ENCODE measurements at places on chromosomes 5 and 9.

GRCh38 chr5:21701317-21701716 lies 1151.8 kb downstream of the CDH12 start:
- no peak for DNase-seq

DNA sequence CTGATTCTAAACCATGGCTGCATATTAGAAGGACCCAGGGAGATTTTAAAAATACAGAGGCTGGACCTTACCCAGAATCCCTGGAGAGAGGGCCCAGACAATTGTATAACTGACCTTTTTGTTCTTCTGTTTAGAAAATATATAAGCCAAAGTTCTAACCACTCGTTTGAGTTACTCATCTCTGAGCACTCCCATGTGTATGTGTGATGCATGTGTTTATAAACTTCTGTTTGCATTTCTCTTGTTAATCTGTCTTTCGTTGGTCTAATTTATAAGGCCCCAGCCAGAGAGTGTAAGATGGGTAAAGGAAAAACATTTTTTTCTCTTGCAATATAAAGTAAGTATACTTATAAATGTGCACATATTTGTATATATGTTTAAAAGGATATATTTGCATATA lies 443.9 kb downstream of the ZNF608 start:
- no peak for DNase-seq

DNA sequence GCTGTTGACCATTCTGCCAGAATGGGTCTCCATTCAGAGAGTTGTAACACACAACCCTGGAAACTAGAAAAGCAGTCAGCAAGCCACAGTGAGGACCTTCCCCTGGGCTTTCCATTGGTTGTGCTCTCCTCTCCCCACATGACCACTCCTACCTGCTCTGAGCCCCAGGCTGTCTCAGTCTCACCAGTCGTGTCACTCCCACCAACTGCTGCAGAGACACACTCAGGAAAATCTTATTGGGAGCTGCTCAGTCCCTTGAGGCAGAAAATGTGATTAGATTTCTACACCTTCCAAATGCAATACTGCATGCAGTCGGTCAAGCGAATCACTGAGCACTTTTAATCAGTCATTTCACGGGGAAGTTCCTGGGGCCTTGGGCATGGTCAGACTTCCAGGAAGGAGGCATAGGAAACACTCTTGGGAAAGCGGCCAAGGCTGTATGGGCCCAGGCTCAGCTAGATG lies 284.2 kb upstream of the NMUR2 start:
- peak; percentile 1 for DNase-seq

DNA sequence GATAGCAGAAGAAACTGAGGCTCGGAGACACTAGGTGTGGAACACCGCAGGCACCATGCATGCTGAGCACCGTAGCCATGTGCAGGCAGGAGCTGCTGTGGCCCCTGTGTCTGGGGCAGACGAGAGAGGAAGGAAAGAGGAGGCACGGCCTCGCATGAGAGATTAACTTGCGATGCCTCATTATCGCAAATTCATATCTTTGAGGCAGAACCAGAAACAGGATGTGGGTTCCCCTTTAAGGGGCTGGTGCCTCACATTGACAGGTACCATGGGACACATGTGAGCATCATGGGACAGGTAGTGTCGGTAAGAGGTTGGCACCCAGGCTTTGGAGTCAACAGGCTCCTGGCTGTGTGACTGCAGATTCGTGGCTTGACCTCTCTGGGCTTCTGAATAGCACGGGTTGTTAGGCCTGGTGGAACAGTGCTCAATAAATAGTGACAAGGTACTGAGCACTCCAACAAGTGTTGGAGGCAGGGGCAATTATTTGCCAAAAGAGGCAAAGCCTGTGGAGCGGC lies 40.8 kb downstream of the NAIF1 start:
- DNase-seq, result no peak

GRCh38 chr9:83511051-83511450 lies 27.1 kb downstream of the FRMD3 start:
- DNase-seq, result no peak
